ENCODE measurements at places on chromosomes 12 and 14.

DNA sequence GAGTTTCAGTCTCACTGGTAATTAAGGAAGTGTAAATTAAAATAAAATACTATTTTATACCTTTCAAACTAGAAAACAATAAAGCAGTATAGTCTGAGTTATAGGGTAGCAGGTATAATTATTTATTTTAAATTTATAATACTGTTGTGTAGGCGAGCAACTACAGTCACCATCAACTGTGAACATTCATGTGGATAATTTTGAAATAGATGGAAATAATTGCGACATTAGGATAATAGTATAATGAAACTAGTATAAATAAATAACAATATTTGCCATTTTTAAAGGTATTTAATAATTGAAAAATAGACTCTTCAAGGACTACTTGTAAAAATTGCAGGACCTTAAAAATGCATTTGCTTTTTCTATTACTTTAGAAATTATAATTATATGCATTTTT, 3.8 kb upstream of the DYRK4 start:
- DNase-seq = no peak

GRCh38 chr12:61991661-61992060, 268.5 kb upstream of the USP15 start:
- DNase-seq = no peak

- DNase-seq = no peak
Measured at GRCh38 chr12:56385873-56386272, 23.2 kb upstream of the APOF start.

DNA sequence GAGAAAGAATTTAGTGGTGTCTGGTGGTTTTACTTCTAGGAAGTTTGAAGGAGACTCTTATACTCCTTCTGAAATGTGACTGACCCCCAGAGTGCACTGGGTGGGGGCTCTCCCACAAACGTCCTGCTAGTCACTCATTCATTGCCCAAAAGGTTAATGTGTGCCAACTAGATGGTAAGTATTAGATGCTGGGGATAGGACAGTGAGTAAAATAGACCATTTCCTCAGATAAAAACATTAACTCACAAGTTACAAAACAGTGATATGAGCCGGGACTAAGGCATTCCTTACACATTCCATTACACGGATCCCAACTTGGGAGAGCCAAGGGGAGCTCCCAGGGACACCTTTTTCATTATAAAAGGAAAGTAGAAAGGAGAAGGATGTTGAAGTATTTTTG, 185.1 kb downstream of the ATXN7L3B start:
- no peak for DNase-seq

DNA sequence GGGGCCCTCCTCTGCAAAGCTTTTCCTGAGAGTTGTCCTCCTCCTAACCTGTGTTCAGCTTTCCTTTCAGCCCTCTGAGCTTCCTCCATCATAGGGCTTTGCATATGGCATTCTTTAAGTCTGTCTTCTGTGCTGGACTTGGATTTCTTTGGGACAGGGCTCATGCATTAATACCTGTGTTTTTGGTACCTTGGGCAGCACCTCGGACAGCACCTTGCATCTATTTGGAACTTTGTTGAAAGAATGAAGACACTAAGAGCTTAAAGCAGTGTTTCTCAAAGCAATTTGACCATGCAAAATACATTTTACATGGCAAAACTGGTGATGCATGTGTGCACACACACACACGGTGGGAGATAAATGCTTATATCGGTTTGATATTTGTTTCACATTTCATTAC, 115.0 kb upstream of the SRRM4 start:
- DNase-seq = no peak

DNA sequence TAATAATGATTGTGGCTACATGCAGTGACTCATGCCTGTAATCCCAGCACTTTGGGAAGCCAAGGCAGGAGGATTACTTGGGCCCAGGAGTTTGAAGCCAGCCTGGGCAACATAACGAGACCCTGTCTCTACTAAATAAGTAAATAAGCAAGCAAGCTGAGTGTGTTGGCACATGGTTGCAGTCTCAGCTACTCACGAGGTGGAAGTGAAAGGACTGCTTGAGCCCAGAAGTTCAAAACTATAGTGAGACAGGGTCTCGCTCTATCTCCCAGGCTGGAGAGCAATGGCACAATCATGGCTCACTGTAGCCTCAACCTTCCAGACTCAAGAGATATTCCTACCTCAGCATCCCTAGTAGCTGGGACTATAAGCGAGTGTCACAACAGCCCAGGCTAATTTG, 64.7 kb downstream of the RPS6KA5 start:
- no peak for DNase-seq

GRCh38 chr14:31208546-31209424, 1.2 kb upstream of the HECTD1 start:
- DNase-seq = no peak

DNA sequence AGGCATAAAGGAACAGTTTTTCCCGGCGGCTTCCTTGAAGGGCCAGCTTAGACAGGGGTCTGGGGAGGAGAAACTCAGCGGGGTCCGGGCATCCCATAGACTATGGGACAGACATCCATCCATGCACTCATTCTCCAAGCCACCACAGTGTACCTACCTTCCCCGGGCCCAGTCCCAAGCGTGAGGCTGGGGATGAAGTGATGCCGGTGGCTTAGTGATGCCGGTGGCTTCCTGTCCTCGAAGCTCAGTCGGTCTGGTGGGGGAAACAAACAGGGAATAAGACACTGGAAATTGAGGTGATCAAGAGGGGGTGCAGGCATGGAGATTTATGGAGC, 421 bp downstream of the RTL1 start:
- no peak for DNase-seq

DNA sequence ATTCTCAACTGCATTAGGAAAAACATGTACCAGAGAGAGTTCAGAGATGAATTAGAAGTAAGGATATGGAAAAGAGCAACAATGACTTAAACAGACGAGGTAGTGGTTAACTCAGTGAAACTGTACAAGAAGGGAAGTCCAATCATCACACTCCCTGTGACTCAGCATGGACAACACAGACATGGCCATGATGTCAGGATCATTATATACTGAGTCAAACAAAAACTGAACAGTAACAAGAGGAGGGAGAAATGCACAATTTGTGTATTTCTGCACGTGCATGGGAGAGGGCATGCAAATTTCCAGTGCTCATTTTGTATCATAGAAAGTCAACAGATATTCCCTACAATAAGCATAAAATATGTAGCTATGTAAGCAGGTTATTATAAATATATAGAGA, 1037.8 kb downstream of the BCL11B start:
- DNase-seq = no peak

DNA sequence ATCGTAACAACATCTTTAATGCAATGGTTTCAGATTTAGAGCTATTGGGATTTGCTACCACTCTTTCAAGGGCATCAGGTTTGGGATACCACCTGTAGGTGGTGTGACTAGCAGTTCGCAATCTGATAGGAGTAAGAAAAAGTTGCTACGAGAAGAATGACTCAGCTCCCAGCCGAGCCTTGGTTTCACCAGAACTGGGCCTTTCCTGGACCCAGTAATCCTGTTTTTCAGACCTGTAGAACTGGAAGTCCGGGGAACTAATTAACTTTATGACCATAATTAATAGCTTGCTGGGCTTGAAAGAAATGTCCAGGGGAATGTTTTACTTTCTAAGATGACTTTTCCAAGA, 770 bp downstream of the ABHD4 start:
- no peak for DNase-seq

All from spinal cord (tissue), 10 donors.